ENCODE measurements at places on chromosomes 4 and X.

GRCh38 chr4:122107680-122108079 lies 44.5 kb upstream of the BLTP1 start:
- DNase-seq, result no peak

- no peak for DNase-seq
Observed at GRCh38 chrX:146614663-146615478, 194.7 kb upstream of the CXorf51B start.

- DNase-seq, result no peak
Observed at GRCh38 chrX:95662200-95662599, 1022.4 kb upstream of the DIAPH2 start.

DNA sequence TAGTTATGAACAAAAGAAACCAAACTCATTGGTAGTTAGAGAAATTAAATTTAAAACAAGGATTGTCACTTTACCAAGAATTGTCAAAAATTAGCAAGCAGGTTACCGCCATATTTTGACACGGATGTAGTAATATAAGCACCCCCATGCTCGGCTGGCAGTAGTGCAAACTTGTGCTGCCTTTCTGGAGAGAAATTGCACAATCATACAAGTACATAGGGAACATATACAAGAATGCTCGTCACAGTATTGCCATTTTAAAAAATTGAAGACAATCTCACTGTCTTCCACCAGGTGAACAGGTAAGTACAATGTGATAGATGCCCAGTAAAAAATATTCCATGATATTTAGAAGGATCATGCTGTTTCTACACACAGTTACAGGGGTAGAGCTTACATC lies 55.6 kb upstream of the SLC39A8 start:
- DNase-seq, result peak; percentile 18

DNA sequence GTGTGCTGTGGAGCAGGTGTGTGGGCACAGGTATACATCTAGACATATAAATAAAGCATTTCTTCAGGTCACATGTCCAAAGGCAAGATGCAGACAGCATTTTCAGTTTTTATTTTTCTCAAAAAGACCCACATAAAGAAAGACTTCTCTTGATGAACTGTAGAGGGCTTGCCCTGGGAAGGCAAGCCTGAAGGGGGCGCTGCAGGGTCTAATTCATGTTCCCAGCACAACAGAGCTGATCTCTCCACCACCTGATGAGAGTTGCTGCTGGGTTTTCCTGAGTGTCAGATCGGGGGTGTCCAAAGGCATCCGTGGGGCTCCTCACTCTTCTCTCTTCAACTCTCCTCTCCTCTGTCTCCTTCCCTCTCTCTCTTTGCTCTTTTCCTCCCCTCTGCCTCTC lies 26.6 kb downstream of the ADRA2C start:
- DNase-seq, result no peak

GRCh38 chrX:140298960-140299825 lies 205.7 kb downstream of the SOX3 start:
- no peak for DNase-seq

- DNase-seq, result no peak
Observed at GRCh38 chrX:105150557-105150956, 69.9 kb downstream of the TEX13A start.

GRCh38 chr4:102871772-102872171 lies 3.0 kb downstream of the CISD2 start:
- DNase-seq, result peak; percentile 11

DNA sequence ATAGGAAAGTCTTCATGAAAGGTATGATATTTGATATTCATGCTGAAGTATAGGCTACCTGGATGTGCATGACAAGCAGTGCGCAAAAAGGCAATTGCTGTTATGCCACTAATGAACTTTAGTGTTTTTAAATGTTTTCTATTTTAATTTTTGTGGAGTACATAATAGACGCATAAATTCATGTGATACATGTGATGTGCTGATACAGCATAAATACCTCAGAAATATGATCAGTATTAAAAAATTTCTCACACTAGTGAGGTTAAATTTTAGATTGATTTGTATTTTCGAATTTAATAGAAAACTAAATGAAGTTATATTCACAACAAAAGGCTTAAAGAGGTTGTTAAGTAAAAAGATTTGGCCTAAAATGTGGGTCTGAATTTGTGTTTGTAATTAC lies 2.2 kb downstream of the UGT2A1 start:
- no peak for DNase-seq

- no peak for DNase-seq
Observed at GRCh38 chr4:36165631-36166005, 78.7 kb downstream of the ARAP2 start.

- DNase-seq, result no peak
Observed at GRCh38 chr4:102469806-102470205, 31.4 kb upstream of the NFKB1 start.

- no peak for DNase-seq
Observed at GRCh38 chr4:61442936-61443335, 242.8 kb downstream of the ADGRL3 start.

DNA sequence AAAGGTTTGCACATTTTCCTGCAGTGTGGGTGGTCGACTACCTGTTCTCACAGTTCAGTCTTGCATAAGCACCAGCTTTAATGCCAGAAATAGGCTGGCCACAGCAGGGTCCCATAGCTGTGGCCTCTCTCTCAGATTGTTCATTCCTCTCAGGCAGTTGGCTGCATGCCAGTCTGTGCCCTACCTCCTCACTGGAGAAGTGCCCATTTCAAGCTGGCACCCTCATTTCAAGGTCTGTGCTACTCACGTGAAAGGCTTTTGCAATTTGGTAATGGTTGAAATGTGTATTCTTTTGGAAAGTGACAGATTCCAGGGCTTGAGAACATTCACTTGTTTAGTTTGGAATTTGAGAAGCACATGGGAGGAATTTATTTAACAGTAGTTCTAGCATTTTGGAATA lies 28.9 kb upstream of the MTMR1 start:
- DNase-seq, result no peak

- DNase-seq, result no peak
Observed at GRCh38 chr4:98873059-98873458, 55.9 kb downstream of the EIF4E start.

DNA sequence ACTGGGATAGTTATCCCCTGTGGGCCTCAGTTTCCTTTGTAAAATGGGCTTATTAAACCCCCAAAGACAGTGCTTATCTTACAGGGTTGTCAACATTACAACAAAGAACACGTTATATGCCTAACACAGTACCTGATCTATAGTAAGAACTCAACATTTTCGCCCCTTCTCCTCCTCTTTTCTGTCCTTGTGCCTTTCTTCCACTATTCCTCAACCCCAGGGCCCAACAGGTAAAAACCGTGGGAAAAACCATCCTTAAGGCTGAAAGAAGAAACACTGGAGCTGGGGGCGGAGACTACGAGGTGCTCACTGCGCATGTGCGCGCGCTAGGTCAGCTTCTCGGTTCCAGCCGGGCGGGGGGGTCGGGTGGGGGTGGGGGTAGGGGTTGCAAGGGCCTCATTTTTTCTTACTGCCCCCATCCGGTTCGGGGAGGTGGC lies 426 bp upstream of the XIAP start:
- DNase-seq, result no peak

DNA sequence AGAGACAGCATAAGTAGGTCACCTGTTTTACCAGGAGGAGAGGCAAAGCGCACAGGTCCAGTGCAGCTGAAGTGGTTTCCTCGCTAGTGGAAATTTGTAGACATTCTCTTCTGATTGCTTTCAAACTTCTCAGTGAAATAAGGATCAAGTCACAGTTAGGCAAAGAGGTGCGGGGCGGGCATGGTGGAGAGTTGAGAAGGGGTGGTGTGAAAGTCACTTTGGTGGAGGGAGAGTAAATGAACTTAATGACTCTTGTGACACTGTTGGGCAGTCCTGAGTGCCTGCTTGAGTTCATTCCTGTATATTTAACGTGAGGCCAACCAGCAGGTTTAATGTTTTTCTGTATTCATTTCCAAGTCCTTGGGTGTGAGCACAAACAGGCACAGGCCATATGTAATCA lies 235.6 kb downstream of the TRIML1 start:
- no peak for DNase-seq

DNA sequence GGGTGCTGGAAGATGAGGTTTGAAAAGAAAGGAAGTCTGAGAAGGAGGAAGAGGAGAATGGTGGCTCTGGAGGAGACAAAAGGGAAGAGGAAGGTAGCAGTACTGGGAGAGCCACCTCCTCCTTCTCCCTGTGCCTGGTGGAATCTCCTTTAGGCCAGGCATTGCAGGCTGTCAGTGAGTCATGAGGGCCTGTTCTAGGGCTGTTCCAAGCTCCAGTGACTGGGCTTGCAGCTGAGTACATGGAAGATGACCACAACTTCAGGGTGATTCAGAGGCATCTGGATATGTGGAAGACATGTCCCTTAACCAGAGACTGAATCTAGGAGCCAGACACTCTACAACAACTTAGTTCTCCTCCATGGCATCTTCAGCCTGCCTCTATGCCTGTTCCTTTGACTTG lies 107.8 kb downstream of the EFNB1 start:
- DNase-seq, result peak; percentile 47

GRCh38 chr4:38857354-38858096 lies 908 bp upstream of the TLR6 start:
- DNase-seq, result peak; percentile 97

- DNase-seq, result no peak
Observed at GRCh38 chr4:123072060-123072459, 149.7 kb upstream of the NUDT6 start.

- DNase-seq, result no peak
Observed at GRCh38 chr4:158013858-158014257, 159.0 kb downstream of the GASK1B start.

GRCh38 chrX:44433556-44433955 lies 90.1 kb upstream of the EFHC2 start:
- no peak for DNase-seq

- peak; percentile 71 for DNase-seq
Observed at GRCh38 chr4:152509595-152510225, 26.2 kb downstream of the FBXW7 start.

- DNase-seq, result no peak
Observed at GRCh38 chrX:105662248-105662647, 160.1 kb upstream of the NRK start.

DNA sequence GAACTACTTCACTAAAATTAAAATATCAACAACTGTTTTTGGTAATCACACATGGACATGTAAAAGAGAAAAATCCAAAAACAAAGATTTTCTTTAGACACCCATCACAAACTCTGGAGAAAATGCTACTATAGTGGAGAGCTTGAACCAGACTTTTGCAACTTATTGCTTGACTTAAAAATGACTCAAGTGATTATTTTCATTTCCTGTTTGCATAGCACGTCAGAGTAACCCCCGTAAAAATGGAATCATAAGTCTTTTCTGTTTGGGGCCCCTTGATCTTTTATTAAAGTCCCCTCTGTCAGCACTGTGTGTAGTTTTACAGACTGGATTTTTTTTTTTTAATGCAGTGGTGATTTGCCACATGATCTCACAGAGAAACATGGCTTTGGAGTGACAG lies 79.5 kb downstream of the PRKG2 start:
- no peak for DNase-seq

GRCh38 chr4:151021637-151022334 lies 6.7 kb upstream of the LRBA start:
- DNase-seq, result no peak

- DNase-seq, result no peak
Observed at GRCh38 chrX:110414679-110415439, 56.2 kb downstream of the RTL9 start.

- DNase-seq, result peak; percentile 12
Observed at GRCh38 chrX:47143894-47144625, 442 bp downstream of the NDUFB11 start.

- DNase-seq, result no peak
Observed at GRCh38 chrX:134186362-134187121, 50.4 kb upstream of the CCDC160 start.

DNA sequence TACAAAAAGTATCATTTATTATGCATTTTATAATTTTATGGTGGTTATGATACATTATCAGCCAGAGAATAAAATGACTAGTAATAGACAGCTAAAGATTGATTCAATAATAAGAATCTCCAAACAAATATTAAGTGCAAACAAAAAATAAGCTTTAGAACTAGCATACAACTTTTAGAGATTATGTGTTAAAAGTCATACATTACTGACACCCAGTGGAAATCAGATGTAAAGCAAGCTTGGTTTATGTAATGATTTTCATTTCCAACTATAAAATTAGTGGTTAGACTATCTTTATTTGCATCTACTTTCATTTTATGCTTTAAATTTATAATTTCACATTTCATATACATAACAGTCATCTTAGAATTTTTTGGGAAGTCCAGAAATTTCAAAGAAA lies 57.7 kb downstream of the IL13RA2 start:
- DNase-seq, result peak; percentile 0

DNA sequence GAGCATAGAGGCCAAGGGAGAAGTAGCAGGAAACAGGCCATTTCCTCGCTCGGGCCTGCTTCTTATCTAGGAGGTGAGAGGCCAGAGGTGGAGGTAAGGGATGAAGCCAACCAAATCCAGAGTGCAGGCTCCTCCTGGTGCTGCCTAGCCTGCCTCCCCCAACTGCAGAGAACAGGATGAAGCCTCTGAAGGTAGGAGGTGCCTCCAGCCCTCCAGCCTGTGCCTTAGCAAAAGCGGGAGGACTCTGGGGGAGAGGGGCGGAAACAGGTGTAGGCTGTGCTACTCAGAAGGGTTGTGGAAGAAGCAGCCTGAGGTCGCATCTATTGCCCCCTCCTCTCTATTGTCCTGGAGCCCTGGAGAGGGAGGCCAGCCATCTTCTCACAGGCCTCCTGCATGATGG lies 2.9 kb upstream of the MTM1 start:
- DNase-seq, result no peak

DNA sequence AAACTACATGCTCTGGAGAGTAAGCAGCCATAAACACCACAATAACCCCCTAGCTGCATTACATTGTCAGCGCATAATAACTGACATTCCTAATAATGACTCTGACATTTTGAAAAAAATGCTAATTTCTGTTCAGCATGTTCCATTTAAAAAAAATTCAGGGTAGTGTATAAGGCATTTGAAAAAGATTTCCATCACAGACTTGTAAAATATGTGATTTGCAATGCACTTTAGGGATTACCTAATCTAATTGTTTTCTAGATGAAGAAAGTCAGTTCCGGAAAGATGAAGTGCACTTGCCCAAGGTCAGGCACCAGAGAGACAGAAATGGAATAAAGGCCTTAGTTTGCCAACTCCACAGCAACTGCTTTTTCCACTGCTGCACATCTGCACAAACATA lies 55.3 kb downstream of the FANCB start:
- peak; percentile 35 for DNase-seq

GRCh38 chrX:153319295-153320046 lies 2.1 kb downstream of the PNMA6F start:
- no peak for DNase-seq

DNA sequence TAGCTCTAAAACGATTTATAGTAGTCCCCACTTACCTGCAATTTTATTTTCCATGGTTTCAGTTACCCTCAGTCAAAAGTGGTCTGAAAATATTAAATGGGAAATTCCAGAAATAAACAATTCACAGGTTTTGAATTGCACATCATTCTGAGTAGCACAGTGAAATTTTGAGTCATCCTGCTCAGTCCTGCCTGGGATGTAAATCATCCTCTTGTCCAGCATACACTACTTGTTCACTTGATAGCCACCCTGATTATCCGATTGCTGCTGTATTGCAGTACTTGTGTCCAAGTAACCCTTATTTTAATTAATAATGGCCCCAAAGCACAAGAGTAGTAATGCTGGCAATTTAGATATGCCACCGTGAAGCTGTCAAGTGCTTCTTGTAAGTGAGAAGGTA lies 23.5 kb upstream of the BDH2 start:
- no peak for DNase-seq
